ENCODE measurements at places on chromosomes 6 and 20. TPM values are rescaled to one million over a fixed set of nuclear protein-coding genes. Genes with fewer than 3 reads are reported as not detected.

Gene C6orf141
- total RNA-seq, result 2.2 TPM

Gene KCNQ2
- total RNA-seq, result not detected

Gene TPD52L1
- 5.3 TPM for total RNA-seq

Gene EYA4
- 0.81 TPM for total RNA-seq

Gene CCM2L
- not detected for total RNA-seq

Gene SYCP2L
- not detected for total RNA-seq

Gene PDYN
- not detected for total RNA-seq

Gene VSX1
- not detected for total RNA-seq

Gene OLIG3
- total RNA-seq, result not detected

Gene BPIFB4
- total RNA-seq, result 0.24 TPM

Gene GJA10
- total RNA-seq, result not detected

Gene STMND1
- total RNA-seq, result not detected

Gene MCHR2
- total RNA-seq, result not detected

Gene ERVFRD-1
- total RNA-seq, result not detected

Gene PHACTR3
- not detected for total RNA-seq

Gene KCNK17
- not detected for total RNA-seq

Gene RNF114
- total RNA-seq, result 84.6 TPM

Gene BPIFA1
- total RNA-seq, result not detected

Gene DOK5
- total RNA-seq, result 15.8 TPM

Gene SRMS
- not detected for total RNA-seq

Gene EMILIN3
- total RNA-seq, result 0.31 TPM

Gene SYNCRIP
- total RNA-seq, result 52.0 TPM

Gene ISM1
- total RNA-seq, result not detected

Gene FAM50B
- total RNA-seq, result 8.5 TPM

Gene ULBP2
- 1.8 TPM for total RNA-seq

Gene TMEM74B
- total RNA-seq, result not detected

Gene PRRT1
- total RNA-seq, result 1.8 TPM

Gene POFUT1
- total RNA-seq, result 39.8 TPM

Gene F13A1
- not detected for total RNA-seq

Gene BTN1A1
- not detected for total RNA-seq
